Mononuclear cell (primary cell): ENCODE measurements at places on chromosomes 13 and 19. TPM values are rescaled to one million over a fixed set of nuclear protein-coding genes. Genes with fewer than 3 reads are reported as not detected.

The CBLC gene
- not detected for total RNA-seq

The DAND5 gene
- not detected for total RNA-seq

The FCER2 gene
- 25.4 TPM for total RNA-seq

The ZNF600 gene
- 6.9 TPM for total RNA-seq

The CGB2 gene
- not detected for total RNA-seq

The DACT3 gene
- total RNA-seq: 0.63 TPM

The CGB1 gene
- total RNA-seq: not detected

The EPSTI1 gene
- total RNA-seq: 14.9 TPM

The CD177 gene
- total RNA-seq: not detected

The VWA8 gene
- total RNA-seq: 18.6 TPM

The ZNF547 gene
- total RNA-seq: 1.0 TPM

The MAST1 gene
- total RNA-seq: 0.52 TPM

The ZNF540 gene
- total RNA-seq: 7.5 TPM

The CCNE1 gene
- total RNA-seq: 5.4 TPM

The CALR3 gene
- total RNA-seq: not detected

The PTGER1 gene
- not detected for total RNA-seq

The TMEM86B gene
- 2.0 TPM for total RNA-seq

The CAMSAP3 gene
- total RNA-seq: 0.10 TPM

The STAP2 gene
- total RNA-seq: 0.42 TPM

The NCLN gene
- total RNA-seq: 29.7 TPM

The KCNN4 gene
- total RNA-seq: 9.9 TPM

The SOX21 gene
- total RNA-seq: not detected

The LCP1 gene
- 899 TPM for total RNA-seq

The FPR3 gene
- 2.2 TPM for total RNA-seq

The FGF9 gene
- 1.4 TPM for total RNA-seq

The ZNF772 gene
- total RNA-seq: 2.6 TPM

The UNC13A gene
- under 0.01 TPM for total RNA-seq

The LRRC63 gene
- total RNA-seq: 0.21 TPM

The DHRS12 gene
- 3.6 TPM for total RNA-seq

The SIGLEC12 gene
- not detected for total RNA-seq

The CYP2A7 gene
- not detected for total RNA-seq

The CYP2F1 gene
- total RNA-seq: 0.10 TPM

The GPR183 gene
- total RNA-seq: 991 TPM

The FUT3 gene
- total RNA-seq: 0.21 TPM
